ENCODE measurements at places on chromosomes 11 and 22.

DNA sequence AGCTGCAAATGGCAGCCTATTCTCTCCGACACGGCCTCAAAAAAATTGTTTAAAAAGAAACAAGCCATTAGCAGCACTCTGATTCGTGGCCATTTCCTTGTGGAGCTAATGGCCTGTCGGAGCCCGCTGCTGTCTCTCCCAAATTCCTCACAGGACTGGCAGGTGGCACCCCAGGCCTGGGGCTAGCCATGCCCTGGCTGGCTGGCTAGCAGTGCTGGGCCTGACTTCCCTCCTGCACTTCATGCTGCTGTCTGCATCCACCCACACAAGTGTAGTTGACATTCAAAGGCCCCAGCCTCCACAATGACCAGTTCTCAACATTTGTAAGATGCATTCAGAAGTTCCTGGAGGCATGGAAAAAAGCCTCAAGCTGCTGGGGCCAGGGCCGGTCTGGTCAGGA, 61.5 kb downstream of the SMCO4 start:
- no peak overlapping the region for H3K4me3 ChIP-seq
- no peak for DNase-seq
- peaks cover 33% of the 10 kb centered on the region for H3K4me1 ChIP-seq
- peaks cover 13% of the 10 kb centered on the region for H3K36me3 ChIP-seq

- H3K4me1 ChIP-seq, result peaks cover 8% of the 10 kb centered on the region
- H3K27me3 ChIP-seq, result no peaks in the 10 kb centered on the region
- H3K27ac ChIP-seq, result no peak overlapping the region
- H3K4me3 ChIP-seq, result no peak overlapping the region
- DNase-seq, result no peak
- no peaks in the 10 kb centered on the region for H3K36me3 ChIP-seq
These were observed 932.2 kb upstream of the CCDC90B start for GRCh38 chr11:84218318-84218717.

DNA sequence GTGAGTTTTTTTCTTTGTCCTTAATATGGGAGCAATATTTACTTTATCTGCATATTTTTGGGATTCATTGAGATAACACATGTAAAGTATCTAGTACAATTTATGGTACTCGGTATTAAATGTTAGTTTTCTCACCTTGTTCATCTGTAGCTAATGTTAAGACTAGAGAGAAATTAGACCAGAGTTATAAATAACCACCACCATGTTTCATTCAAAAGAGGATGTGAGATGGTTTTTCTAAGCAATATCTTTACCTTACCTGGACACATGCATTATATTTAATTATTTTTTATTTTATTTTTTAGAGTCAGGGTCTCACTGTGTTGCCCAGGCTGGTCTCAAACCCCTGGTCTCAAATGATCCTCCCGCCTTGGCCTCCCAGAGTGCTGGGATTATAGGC, 18.4 kb downstream of the ARHGAP42 start:
- H3K36me3 ChIP-seq, result peaks cover 19% of the 10 kb centered on the region
- H3K4me1 ChIP-seq, result peaks cover 10% of the 10 kb centered on the region
- no peaks in the 10 kb centered on the region for H3K27me3 ChIP-seq

DNA sequence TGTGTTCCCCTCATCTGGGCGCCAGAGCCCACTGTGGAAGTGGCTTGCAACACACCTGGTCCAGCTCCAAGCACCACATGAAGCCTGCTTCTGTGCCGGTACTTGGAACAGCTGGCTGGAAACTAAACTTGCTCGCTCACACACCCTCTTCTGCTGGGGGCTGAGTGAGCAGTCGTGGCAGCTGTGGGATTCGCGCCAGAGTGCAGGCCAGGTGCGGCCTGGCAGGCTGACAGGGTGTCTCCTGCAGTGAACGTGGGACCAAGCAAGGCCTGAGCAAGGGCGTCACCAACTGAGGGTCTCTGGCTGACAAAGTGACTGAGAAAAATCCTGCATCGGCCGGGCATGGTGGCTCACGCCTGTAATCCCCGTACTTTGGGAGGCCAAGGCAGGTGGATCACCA, 15.2 kb downstream of the SMC1B start:
- peaks cover 10% of the 10 kb centered on the region for H3K4me1 ChIP-seq
- H3K36me3 ChIP-seq, result no peaks in the 10 kb centered on the region
- no peak for DNase-seq
- peaks cover 24% of the 10 kb centered on the region for H3K27me3 ChIP-seq

DNA sequence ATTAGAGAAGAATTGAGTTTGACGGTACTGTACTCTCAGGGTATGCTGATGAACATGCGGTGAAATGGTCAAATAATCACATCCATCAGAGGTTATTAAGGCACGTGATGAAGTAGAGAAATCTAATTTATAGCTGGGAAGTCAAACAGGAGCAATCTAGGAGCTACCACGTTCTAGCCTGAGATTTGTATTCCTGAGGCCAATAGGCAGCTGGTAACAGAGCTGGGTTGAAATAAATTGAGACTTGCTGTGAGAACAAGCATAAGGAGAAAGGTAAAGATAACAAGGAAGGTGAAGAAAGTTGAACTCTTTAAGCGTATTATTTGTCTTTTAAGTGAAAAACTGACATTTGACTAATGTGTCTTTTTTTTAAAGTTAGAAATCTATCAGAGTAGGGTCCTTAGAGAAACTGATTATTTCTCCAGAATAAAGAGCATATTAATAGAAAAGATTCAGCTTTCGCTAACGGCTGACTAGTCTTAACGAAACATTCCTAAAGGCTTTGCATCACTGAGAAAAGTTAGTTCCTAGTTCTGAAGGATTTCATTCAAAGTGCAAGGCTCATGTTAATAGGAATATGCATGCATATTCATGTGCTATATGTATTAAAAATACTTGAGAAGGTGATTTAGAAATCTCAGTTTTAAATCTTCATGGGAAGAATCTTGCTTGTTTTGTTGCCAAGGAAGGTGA, 5.2 kb upstream of the WEE1 start:
- peaks cover 3% of the 10 kb centered on the region for H3K27me3 ChIP-seq
- no peaks in the 10 kb centered on the region for H3K36me3 ChIP-seq
- peak overlapping the region; percentile 98 for H3K27ac ChIP-seq
- H3K4me3 ChIP-seq, result peak overlapping the region; percentile 70

- no peaks in the 10 kb centered on the region for H3K27me3 ChIP-seq
- no peak for DNase-seq
- H3K36me3 ChIP-seq, result no peaks in the 10 kb centered on the region
- H3K4me1 ChIP-seq, result peaks cover 3% of the 10 kb centered on the region
These were observed 522.8 kb upstream of the LUZP2 start for GRCh38 chr11:23974051-23974450.

DNA sequence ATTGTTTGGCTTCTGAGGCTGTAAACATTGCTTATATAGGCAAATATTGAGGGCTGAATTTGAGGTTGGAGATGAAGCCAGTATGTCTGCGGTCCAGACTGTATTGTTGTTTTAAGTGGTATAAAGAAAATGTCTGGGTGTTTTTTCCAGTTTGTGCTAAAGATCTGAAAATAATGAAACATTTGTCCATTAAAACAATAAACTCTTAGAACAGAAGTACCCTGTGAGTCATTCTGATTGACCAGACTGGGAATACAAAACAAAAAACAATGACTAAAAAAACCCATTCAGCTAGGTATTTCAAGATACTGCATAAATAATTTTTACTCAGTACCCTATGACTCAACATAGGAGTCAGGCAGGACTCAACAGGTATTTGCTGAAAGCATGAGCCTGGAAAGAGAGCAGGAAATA, 20.4 kb downstream of the ALKBH8 start:
- no peak for DNase-seq
- no peak overlapping the region for H3K27ac ChIP-seq
- no peaks in the 10 kb centered on the region for H3K4me1 ChIP-seq
- no peaks in the 10 kb centered on the region for H3K36me3 ChIP-seq
- H3K27me3 ChIP-seq, result no peaks in the 10 kb centered on the region

DNA sequence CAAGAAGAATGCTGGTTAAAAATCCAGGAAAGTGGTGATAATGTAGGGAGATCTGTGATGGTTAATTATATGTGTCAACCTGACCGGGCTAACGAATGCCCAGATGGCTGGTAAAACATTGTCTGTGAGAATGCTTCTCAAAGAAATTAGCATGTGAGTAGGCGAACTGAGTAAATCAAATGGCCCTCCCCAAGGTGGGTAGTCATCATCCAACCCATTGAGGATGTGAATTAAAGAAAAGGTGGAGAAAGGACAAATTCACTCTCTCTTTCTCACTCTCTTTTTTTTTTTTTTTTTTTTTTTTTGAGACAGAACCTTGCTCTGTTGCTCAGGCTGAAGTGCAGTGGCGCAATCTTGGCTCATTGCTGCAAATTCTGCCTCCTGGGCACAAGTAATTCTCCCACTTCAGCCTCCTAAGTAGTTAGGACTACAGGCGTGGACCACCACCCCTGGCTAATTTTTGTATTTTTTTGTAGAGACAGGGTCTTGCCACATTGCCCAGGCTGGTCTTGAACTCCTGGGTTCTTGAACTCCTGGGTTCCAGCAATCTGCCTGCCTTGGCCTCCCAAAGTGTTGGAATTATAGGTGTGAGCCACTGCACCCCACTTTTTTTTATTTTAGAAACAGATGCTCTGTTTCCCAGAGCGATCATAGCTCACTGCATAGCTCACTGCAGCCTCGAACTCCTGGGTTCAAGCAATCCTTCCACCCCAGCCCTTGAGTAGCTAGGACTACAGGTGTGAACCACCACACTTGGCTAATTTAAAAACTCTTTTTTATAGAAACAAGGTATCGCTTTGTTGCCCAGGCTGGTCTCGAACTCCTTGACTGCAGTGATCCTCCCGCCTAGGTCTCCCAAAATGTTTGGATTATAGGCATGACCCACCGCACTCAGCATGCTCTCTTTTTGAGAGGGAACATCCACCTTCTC, 22.0 kb upstream of the P2RY6 start:
- no peak overlapping the region for H3K27ac ChIP-seq
- H3K36me3 ChIP-seq, result no peaks in the 10 kb centered on the region
- no peak for DNase-seq
- H3K4me3 ChIP-seq, result no peak overlapping the region
- H3K27me3 ChIP-seq, result peaks cover 4% of the 10 kb centered on the region
- H3K4me1 ChIP-seq, result peaks cover 1% of the 10 kb centered on the region

GRCh38 chr22:44758344-44758973, 6.1 kb downstream of the ARHGAP8 start:
- peaks cover 28% of the 10 kb centered on the region for H3K4me1 ChIP-seq
- H3K4me3 ChIP-seq, result no peak overlapping the region
- H3K36me3 ChIP-seq, result no peaks in the 10 kb centered on the region
- no peak for DNase-seq

DNA sequence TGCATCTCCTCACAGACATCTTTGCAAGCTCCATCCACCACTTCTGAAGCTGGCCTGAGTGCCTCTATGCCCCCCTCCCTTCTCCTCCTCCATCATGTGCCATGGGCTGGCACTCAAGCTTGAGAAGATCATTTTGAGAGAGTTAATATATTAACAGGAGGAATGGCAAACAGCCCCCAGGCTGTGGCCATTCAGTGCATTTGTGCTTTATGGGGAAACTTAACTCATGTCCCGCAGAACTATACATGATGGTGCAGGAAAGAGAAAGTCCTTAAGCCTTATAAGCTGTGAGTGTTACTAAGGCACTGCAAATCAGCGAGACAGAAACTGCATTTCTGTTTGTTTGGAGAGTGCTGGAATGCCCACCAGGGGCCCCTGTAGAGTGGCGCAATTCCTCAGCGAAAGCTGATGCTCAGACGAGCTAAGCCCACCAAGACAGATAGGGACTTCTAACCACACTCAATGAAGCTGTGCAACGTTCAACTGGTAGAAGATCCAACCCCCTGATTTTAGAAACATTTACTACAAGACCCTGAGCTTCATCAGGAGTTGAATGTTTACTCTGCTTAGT, 26.8 kb upstream of the PHLDA2 start:
- H3K27ac ChIP-seq, result peak overlapping the region; percentile 80
- H3K4me1 ChIP-seq, result peaks cover 9% of the 10 kb centered on the region
- no peaks in the 10 kb centered on the region for H3K27me3 ChIP-seq

DNA sequence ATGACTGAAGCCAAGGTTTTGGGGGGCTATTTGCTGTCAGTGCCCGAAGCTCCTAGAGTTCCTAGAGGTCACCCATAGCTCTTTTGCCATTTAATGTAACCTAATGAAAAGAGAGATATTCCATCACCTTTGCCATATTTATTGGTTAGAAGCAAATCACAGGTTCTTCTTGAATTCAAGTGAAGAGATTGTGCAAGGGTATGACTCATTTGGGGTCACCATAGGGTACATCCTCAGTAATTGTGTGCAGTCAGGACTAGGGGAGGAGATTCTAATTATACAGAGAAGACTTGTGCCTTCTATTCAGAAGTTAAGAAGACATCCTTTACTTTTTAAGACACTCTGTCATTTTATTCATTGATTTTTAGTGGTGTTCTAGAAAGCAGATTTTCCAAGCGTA, 6.9 kb upstream of the PRAME start:
- peaks cover 66% of the 10 kb centered on the region for H3K27me3 ChIP-seq
- no peaks in the 10 kb centered on the region for H3K4me1 ChIP-seq
- H3K36me3 ChIP-seq, result no peaks in the 10 kb centered on the region
- H3K4me3 ChIP-seq, result no peak overlapping the region

GRCh38 chr11:123800036-123800435, 6.1 kb downstream of the OR6M1 start:
- DNase-seq, result no peak
- no peak overlapping the region for H3K27ac ChIP-seq
- peaks cover 22% of the 10 kb centered on the region for H3K4me1 ChIP-seq
- H3K27me3 ChIP-seq, result no peaks in the 10 kb centered on the region
- no peak overlapping the region for H3K4me3 ChIP-seq

- H3K27me3 ChIP-seq, result peaks cover 3% of the 10 kb centered on the region
- no peak for DNase-seq
- no peaks in the 10 kb centered on the region for H3K4me1 ChIP-seq
These were observed 2.8 kb upstream of the MMP1 start for GRCh38 chr11:102800767-102801166.

- peaks cover 98% of the 10 kb centered on the region for H3K27me3 ChIP-seq
- DNase-seq, result no peak
- H3K36me3 ChIP-seq, result no peaks in the 10 kb centered on the region
- no peak overlapping the region for H3K4me3 ChIP-seq
These were observed 123.9 kb downstream of the VPREB1 start for GRCh38 chr22:22368516-22368915.

GRCh38 chr11:24903555-24903954, 406.7 kb downstream of the LUZP2 start:
- no peaks in the 10 kb centered on the region for H3K4me1 ChIP-seq
- no peaks in the 10 kb centered on the region for H3K27me3 ChIP-seq
- no peak overlapping the region for H3K27ac ChIP-seq
- no peaks in the 10 kb centered on the region for H3K36me3 ChIP-seq
- no peak for DNase-seq

GRCh38 chr22:34430386-34430785, 510.1 kb upstream of the LARGE1 start:
- no peaks in the 10 kb centered on the region for H3K36me3 ChIP-seq
- H3K27ac ChIP-seq, result no peak overlapping the region
- no peaks in the 10 kb centered on the region for H3K4me1 ChIP-seq
- H3K27me3 ChIP-seq, result peaks cover 9% of the 10 kb centered on the region
- no peak for DNase-seq

DNA sequence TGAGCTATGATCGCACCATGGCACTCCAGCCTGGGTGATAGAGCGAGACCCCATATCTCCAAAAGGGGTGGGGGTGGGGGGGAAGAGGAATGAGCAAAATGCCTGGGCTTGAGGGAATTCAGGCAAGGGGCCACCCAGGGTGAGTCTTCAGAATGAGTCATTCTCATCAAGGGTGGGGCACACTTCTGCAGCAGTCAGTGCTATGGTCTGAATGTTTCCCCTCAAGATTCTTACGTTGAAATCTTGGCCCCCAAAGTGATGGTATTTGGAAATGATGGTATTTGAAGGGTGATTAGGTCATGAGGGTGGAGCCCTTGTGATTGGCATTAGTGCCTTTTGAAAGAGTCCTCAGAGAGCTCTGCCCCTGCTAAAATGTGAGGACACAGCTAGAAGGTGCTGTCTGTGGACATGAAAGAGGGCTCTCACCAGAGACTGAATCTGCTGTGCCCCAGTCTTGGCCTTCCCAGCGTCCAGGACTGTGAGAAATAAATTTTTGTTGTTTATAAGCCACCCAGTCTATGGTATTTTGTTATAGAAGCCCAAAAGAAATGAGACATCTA, 86.4 kb upstream of the THY1 start:
- H3K36me3 ChIP-seq, result no peaks in the 10 kb centered on the region
- H3K27me3 ChIP-seq, result peaks cover 16% of the 10 kb centered on the region
- H3K4me3 ChIP-seq, result no peak overlapping the region
